CD4-positive, alpha-beta T cell (primary cell): ENCODE measurements at places on chromosomes 16 and 17. TPM values are rescaled to one million over a fixed set of nuclear protein-coding genes. Genes with fewer than 3 reads are reported as not detected.

Gene RHOT2
- total RNA-seq: 209 TPM

DNA sequence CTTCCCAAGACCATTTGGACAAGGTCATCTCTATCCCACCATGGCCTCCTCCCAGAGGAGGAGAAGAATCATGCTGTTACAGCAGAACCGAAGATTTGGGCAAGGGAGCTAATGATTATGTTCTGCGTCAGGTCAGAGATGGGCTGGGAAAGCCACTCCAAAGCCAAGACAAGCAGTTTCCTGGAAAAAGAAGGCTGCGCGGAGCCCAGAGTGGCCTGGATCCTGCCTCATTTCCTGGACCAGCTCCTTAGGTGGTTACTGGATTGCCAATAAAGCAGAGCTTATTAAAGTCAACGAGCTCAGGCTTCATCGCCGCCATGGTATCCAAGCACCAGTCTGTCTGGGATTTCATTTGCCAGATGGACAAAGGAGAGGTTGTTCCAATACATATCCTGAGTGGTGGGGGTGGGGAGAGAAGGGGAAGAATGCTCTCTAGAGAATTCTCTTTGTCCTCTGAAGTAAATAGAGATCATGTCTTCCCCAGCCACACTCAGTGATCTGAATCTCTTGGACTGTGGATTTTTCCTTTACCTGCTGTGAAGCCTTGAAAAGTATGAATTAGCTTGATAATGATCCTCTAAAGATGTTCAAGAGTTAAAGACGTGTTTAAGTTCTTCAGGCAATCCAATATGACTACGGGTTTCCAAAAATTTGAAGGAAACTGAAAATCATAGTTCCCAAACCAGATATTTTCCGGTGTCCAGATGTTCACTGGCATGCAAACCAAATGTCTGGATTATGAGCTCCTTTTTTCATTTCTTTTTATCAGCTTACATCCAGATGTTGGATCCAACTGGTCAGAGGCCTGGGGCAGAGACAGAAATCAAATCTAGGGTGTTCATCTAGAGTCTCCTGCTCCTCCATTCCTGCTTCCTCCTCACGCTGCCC lies 17.7 kb downstream of the PRAC1 start:
- no peak for DNase-seq
- peaks cover 37% of the 10 kb centered on the region for H3K27me3 ChIP-seq
- no peak overlapping the region for H3K4me3 ChIP-seq
- H3K36me3 ChIP-seq: no peaks in the 10 kb centered on the region
- H3K27ac ChIP-seq: no peak overlapping the region

Gene TEFM
- 7.8 TPM for total RNA-seq

DNA sequence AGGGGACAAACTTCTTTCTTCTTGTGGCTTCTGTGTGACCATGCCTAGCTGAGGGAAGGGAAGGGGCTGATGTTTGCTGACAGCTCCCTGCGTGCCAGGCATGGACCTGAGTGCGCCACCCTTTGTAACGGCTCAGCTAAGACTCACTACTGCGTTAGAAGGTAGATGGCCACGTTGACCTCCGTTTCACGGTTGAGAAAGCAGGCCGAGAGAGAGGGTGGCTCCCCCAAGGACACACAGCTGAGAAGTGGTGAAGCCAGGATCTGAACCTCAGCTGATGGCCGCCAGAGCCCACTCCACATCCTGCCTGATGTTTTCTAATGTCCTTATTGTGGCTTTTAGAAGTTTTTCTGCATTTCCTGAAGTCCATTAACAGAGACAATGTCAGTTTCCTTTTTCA lies 45.1 kb downstream of the RGS9 start:
- H3K36me3 ChIP-seq: no peaks in the 10 kb centered on the region
- peaks cover 42% of the 10 kb centered on the region for H3K4me1 ChIP-seq
- no peak for DNase-seq
- no peaks in the 10 kb centered on the region for H3K27me3 ChIP-seq
- H3K4me3 ChIP-seq: no peak overlapping the region
- H3K27ac ChIP-seq: no peak overlapping the region

Gene CES5A
- not detected for total RNA-seq

Gene SLC16A6
- total RNA-seq: 9.5 TPM

Gene PARD6A
- total RNA-seq: 4.7 TPM

GRCh38 chr17:3316836-3317235 lies 18.7 kb upstream of the OR3A1 start:
- no peaks in the 10 kb centered on the region for H3K4me1 ChIP-seq
- no peak for DNase-seq
- H3K27ac ChIP-seq: no peak overlapping the region
- no peaks in the 10 kb centered on the region for H3K36me3 ChIP-seq
- H3K4me3 ChIP-seq: no peak overlapping the region
- no peaks in the 10 kb centered on the region for H3K27me3 ChIP-seq

DNA sequence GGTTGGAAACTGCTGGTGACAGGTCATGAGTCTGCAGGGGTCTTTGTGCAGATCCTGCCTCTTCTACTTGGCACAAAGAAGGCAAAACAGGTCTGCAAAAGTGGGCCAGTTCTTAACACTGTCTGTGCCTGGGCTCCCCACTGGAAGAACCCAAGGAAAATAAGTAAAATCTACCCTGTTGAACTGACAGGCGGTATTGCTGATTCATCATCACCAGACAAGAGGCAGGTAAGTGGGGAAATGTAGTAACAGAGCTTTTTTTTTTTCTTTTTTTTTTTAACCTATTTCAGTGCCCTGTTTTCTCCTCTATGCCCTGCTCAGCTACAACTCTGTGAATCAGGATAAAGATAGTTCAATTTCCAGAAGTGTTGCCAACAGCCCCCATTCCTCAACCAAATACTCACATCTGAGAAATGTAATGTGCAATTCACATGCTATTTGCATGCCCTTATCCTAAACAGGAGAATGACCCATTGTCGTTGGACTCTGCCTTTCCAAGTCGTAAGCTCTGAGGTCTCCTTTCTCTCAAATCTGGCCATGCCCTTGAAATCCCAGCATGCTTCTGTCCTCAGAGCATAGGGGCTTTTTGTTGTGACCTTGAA lies 237.0 kb downstream of the SOX9 start:
- no peaks in the 10 kb centered on the region for H3K4me1 ChIP-seq
- DNase-seq: no peak

Gene ZFHX3
- 0.64 TPM for total RNA-seq

GRCh38 chr17:534071-534691 lies 180.5 kb downstream of the VPS53 start:
- H3K36me3 ChIP-seq: peaks cover 53% of the 10 kb centered on the region
- peaks cover 8% of the 10 kb centered on the region for H3K4me1 ChIP-seq
- no peak overlapping the region for H3K4me3 ChIP-seq
- no peaks in the 10 kb centered on the region for H3K27me3 ChIP-seq

- H3K4me3 ChIP-seq: no peak overlapping the region
- H3K27ac ChIP-seq: no peak overlapping the region
- H3K36me3 ChIP-seq: peaks cover 16% of the 10 kb centered on the region
- DNase-seq: no peak
- H3K27me3 ChIP-seq: no peaks in the 10 kb centered on the region
These were observed 191.8 kb downstream of the PRKCA start for GRCh38 chr17:66494023-66494803.

DNA sequence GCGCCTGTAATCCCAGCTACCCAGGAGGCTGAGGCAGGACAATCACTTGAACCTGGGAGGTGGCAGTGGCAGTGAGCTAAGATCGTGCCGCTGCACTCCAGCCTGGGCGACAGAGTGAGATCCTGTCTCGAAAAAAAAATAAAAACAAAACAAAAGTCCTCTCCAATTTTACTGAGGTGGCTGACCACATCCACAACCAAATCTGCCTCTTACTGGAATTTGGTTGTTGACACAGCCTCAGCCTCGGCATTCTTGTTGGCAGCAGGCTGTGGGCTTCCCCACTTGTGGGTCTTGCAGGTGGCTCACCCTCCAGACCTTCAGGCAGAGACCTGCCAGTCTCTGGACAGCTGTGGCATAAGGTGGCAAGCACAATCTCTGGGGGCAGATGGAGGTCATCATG lies 15.6 kb downstream of the B4GALNT2 start:
- H3K4me1 ChIP-seq: no peaks in the 10 kb centered on the region
- H3K36me3 ChIP-seq: no peaks in the 10 kb centered on the region
- DNase-seq: no peak

- no peaks in the 10 kb centered on the region for H3K36me3 ChIP-seq
- H3K27ac ChIP-seq: no peak overlapping the region
- H3K27me3 ChIP-seq: no peaks in the 10 kb centered on the region
- peaks cover 16% of the 10 kb centered on the region for H3K4me1 ChIP-seq
- no peak for DNase-seq
- no peak overlapping the region for H3K4me3 ChIP-seq
These were observed 2.1 kb upstream of the FBXO47 start for GRCh38 chr17:38969281-38969680.

DNA sequence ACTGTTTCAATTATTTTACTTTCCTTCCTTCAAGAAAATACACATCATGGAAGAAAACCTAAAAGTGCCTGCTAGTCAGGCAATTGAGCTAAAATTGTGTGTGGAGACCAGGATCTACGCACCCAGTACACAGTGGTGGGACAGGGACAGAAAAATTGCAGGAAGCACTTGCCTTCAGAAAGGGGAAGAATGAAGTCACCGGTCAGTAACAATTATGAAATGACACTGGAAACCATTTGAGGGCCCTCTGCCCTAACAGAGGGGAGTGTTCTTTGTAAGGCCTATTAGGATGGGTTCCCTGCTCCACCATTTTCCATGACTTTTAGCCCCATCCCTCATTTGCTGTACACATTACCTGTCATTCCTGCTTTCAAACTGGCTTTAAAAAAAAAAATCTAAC lies 4.5 kb upstream of the PHAF1 start:
- H3K4me1 ChIP-seq: peaks cover 11% of the 10 kb centered on the region
- no peaks in the 10 kb centered on the region for H3K36me3 ChIP-seq
- no peak for DNase-seq
- no peak overlapping the region for H3K27ac ChIP-seq

Gene FASN
- 174 TPM for total RNA-seq

Gene MT1G
- total RNA-seq: not detected

- peaks cover 50% of the 10 kb centered on the region for H3K4me1 ChIP-seq
- no peak for DNase-seq
- peak within 1 kb of the TSS; percentile 55 for H3K4me3 ChIP-seq
- no peaks in the 10 kb centered on the region for H3K27me3 ChIP-seq
- H3K36me3 ChIP-seq: no peaks in the 10 kb centered on the region
- H3K27ac ChIP-seq: peak within 1 kb of the TSS; percentile 46
These were observed at the start of gene CCDC57 for GRCh38 chr17:82212331-82213250. Gene CCDC57, minus strand, starts transcription at chr17:82212842. Its CDS starts 10,898 bp downstream, at chr17:82201944.

Gene WNT3
- not detected for total RNA-seq

DNA sequence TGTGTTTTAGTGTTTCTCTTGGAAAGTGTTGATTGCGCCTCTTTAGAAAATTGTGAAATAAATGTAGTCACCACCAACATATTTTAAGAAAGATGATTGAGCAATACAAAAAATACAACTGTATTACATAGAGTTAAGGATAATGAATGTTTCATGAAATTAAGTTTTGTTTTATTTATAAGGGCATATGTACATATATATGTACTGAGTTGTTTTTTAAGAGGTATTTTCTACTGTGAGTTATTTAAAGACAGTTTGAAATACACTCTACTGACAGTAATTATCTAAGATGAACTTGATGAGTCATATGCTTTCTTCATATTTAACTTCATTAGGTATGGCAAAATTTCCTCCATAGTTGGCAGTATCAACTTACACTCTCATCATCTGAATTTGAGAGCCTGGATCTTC lies 411.7 kb downstream of the HS3ST3B1 start:
- H3K36me3 ChIP-seq: no peaks in the 10 kb centered on the region
- H3K27me3 ChIP-seq: no peaks in the 10 kb centered on the region
- DNase-seq: no peak
- H3K4me3 ChIP-seq: no peak overlapping the region

DNA sequence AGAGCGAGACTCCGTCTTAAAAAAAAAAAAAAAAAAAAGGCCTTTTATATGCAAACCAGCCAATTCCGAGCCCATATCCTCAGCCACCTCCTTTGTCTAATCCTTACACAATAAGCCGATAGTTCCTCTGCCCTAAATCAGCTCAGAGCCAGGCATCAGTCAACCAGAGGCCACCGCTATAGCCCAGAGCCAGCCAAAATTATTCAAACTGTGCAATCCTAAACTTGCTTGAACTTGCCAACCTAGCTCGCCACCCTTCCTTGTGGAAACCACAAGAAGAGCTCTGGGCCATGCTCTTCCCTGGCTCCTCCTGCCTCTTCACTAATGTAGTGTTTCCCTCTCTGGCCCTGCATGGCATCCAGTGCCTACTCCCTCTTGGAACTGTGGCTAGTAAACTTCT lies 17.7 kb downstream of the ITGAL start:
- no peaks in the 10 kb centered on the region for H3K27me3 ChIP-seq
- no peak overlapping the region for H3K4me3 ChIP-seq
- DNase-seq: no peak
- peaks cover 17% of the 10 kb centered on the region for H3K4me1 ChIP-seq

- no peaks in the 10 kb centered on the region for H3K36me3 ChIP-seq
- H3K4me3 ChIP-seq: no peak overlapping the region
- DNase-seq: no peak
- peaks cover 35% of the 10 kb centered on the region for H3K4me1 ChIP-seq
- no peak overlapping the region for H3K27ac ChIP-seq
These were observed 1.9 kb upstream of the CPD start for GRCh38 chr17:30376621-30377452.

Gene TBC1D28
- not detected for total RNA-seq

Gene GNG13
- not detected for total RNA-seq

Gene OSGIN1
- 2.1 TPM for total RNA-seq

DNA sequence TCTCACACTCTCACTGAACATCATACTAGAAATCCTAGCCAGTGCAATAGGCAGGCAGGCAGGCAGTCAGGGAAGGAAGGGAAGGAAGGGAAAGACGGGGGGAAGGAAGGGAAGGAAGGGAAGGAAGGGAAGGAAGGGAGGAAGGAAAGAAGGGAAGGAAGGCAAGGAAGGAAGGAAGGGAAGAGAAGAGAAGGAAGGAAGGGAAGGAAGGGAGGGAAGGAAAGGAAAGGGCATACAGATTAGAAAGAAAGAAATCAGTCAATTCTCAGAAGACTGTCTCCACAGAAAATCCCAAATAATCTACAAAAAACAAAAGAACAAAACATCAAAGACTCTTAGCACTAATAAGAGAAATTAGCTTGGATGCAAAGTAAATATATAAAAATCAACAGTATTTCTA lies 93.9 kb downstream of the CPPED1 start:
- H3K36me3 ChIP-seq: no peaks in the 10 kb centered on the region
- H3K4me1 ChIP-seq: no peaks in the 10 kb centered on the region
- H3K27me3 ChIP-seq: no peaks in the 10 kb centered on the region
- no peak for DNase-seq
- no peak overlapping the region for H3K27ac ChIP-seq
- H3K4me3 ChIP-seq: no peak overlapping the region

- H3K27me3 ChIP-seq: peaks cover 13% of the 10 kb centered on the region
- peaks cover 3% of the 10 kb centered on the region for H3K36me3 ChIP-seq
- H3K4me3 ChIP-seq: peak overlapping the region; percentile 55
- no peak overlapping the region for H3K27ac ChIP-seq
- DNase-seq: no peak
These were observed 1.4 kb downstream of the SYNGR3 start for GRCh38 chr16:1991135-1991551.

DNA sequence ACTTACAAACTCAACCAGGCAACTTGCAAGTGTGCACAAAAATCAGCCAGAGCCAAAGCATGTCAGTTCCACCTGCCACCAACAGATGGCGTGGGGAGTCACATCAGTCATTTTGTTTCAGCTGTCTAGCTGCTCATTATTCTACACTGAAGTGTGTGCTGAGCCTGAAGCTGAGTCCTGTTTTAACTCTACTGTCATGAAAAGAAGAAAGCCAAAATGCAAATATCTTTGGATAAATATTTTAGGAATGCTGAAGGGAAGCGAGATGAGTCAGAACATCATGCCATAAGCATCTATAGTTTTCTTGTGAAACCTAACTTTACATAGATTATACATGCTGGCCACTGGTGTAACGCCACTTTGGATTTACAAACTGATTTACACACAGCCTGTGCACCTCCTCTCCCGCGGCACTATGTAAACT lies 172.6 kb downstream of the CDK5R1 start:
- no peak overlapping the region for H3K4me3 ChIP-seq
- H3K27ac ChIP-seq: no peak overlapping the region
- no peaks in the 10 kb centered on the region for H3K4me1 ChIP-seq
- no peaks in the 10 kb centered on the region for H3K27me3 ChIP-seq
- peak; percentile 60 for DNase-seq
